ENCODE measurements at places on chromosomes 12 and 14. TPM values are rescaled to one million over a fixed set of nuclear protein-coding genes. Genes with fewer than 3 reads are reported as not detected.

GRCh38 chr12:77724367-77724957 lies 106.2 kb upstream of the NAV3 start:
- DNase-seq = peak; percentile 72

Gene PAH
- not detected for total RNA-seq

Gene SERPINA12
- not detected for total RNA-seq

GRCh38 chr14:59262717-59263454 lies 74.4 kb downstream of the DAAM1 start:
- DNase-seq = no peak

DNA sequence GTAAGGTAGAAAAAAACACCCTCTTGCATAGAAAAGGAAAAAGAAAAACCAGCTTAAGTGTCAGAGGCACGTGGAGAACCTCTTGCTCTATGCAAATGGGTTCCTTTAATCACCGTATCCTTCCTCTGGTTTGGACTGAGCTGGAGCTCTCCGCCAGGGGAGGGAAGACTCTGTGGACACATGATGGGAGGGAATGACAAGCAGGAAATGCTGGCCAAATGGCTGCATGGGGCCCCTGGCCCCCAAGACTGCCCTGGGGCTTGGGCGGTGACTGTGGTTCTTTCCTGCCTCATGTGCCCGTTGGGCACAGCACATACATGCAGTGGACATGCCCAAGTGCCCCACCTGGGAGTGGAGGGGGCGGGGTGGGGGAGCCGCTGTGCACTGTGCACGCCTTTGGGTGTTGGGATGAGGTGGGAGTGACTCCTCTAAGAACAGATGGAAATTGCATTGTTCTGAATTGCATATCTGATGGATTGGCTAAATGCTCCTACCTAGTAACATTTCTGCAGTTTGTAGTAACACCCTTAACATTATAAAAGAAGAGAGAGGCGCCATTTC lies 166.4 kb upstream of the AVPR1A start:
- no peak for DNase-seq

DNA sequence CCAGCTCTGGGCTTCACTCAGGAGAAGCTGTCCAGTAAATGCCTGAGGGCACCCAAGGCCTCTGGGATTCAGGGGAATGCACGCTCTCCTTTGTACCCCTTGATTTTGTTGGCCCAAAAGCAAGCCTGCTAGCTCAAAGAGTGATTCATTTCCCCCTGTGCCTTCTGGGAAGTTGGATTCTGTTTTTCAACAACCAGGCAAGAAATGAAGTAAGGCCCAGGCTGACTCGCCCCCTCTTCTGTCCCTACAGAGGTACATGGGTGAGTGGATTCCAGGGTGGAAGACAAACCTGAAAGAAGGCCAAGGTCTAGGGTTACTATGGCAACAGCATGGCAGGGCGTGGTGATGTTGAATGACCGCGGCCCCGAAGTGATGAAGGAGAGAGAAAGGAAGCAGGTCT lies 9.3 kb upstream of the SERPINA5 start:
- no peak for DNase-seq

DNA sequence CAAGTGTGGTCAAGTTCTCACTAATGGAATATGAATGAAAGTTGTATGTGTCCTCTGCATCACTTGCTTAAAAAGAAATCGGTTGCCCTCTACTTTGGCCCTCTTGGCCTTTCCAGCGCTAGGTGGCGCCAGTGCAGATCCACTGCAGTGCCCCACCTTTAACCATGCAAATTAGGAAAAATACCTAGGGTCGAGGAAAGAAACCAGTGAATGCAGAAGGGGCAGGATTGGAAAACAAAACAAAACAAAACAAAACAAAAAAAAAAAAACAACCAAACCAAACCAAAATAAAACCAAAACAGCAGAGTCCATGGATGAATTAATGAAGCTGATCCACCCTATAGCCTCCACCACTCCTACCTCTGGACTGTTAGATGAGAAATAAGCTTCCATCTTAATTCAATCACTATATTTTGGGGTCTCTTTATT lies 12.9 kb upstream of the NEMF start:
- peak; percentile 83 for DNase-seq

DNA sequence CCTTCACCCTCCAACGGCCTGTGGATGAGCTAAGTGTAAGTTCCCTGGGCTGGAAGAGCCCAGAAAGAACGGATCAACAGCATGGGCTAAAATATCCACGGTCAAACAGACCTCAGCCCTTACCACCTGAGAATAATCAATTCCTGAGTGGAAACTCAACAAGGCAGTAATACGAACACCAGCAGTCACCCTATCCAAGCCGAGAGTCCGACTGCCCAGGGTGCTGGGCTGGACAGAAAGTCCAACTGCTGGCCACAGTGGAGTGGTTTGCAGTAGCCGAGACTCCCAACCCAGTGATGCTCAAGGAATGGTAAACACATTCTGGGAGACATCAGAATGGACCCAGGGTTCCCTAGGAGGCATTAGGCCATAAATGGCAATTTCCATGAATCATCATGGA lies 36.8 kb downstream of the ANO2 start:
- DNase-seq = no peak

Measured in OCI-LY7 (cell line).